ENCODE measurements at places on chromosomes 11 and 22.
A peak's percentile ranks its signal among the peaks of the same experiment; 100 is the strongest.

GRCh38 chr11:117538263-117539135 is 210.8 kb downstream of the CEP164 start:
- DNase-seq: no peak

DNA sequence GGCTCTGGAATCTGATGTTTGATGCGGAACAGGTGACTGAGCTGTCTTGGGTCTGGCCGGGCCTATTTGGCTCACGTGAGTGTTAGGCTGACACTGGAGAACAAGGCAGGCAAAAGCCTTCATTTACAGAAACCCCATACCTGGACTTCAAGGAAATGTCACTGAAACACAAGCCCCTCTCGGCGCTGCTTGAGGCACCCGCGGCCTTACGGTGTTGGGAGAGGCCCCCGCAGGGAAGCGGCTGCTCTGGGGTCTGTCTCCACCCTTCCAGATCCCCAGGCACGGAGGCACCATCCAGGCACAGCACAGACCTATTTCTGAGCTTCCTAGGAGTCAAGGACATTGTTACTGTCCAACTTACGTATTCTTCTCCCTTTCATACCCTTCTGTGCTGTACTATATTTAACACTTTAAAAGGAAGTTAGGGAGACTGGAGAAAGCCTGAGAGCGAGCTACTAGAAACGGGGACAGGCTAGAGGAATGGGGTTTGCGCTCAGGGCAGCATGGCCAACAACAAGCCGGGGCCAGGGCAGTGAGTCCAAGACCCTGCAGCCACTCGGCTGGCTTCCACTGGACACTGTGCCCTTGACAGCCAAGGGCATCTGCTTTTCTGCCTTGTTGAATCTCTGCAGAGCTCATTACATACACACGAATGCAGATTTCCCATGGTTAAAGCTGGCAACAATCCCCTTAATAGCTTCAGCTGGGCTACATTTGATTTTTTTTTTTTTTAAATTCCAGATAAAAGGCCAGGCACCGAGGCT is 23.8 kb downstream of the DRD4 start:
- DNase-seq: no peak

DNA sequence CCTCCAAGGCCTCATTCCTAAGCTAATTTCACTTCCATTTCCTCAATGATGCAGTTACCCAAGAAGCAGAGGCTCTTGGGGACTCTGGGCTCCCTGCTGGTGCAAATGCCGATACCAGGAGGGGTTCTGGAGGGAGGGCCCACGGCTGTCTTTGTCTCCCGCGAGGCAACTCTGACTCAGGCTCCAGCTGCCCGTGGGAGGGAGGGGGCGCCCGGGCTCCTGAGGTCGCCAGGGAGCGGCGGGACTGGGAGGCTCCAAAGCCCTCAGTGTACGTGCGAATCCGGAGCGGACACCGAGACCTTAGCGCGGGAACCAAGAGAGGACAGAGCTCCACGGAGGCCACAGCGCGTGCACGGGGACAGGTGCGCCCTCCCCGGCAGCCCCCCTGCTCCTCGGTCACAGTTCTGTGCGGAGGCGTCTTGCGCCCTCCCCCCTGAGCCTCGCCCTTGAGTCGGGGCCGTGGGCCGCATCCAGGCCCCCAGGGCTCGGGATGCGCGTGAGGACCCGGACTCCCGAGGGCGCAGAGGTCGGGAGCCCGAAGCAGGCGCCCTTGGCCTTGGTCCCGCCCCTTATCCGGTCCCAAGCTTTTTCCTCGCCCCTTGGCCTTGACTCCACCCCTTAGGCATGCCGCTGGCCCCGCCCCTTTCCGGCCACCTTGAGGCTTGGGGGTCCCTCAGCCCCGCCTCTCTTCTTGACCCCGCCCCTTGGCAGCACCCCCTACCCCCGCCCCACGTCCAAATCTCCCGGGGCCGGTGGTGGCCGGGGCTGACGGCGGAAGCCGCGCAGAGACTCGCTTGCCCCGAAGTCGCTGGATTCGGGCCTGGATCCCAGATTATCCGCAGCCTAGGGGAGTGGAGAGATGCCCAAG is 4.7 kb upstream of the SHISA8 start:
- DNase-seq: no peak

DNA sequence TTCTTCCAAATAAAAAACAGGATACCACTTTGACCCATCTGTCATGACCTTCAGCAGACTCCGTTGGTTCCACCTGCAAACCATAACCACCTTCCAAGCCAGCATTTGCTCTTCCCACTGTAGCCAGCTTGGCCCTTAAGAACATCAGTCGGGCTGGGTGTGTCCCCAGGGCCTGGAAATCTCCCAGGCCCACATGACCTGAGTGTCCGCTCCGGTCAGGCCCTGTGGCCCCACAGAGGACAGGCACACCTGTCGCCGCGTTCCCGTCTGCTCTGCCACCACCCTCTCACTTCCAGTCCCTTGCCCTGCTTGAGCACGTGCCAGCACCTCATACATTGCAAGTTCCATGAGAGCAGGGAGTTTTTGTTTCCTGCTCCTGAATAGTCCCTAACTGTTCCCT is 65.7 kb upstream of the PITPNB start:
- DNase-seq: no peak

DNA sequence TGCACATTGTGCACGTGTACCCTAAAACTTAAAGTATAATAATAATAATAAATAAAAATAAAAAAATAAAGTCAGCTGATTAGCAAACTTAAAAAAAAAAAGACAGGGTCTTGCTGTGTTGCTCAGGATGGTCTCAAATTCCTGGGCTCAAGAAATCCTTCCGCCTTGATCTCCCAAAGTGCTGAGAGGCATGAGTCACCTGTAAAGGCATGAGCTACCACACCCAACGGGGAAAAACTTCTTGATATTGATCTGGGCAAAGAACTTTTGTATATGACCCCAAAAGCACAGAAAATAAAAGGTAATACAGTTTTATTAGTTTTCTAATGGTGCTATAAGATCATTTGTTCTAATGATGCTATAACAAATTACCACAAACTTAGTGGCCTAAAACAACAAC is 46.1 kb downstream of the ENTHD1 start:
- DNase-seq: no peak

DNA sequence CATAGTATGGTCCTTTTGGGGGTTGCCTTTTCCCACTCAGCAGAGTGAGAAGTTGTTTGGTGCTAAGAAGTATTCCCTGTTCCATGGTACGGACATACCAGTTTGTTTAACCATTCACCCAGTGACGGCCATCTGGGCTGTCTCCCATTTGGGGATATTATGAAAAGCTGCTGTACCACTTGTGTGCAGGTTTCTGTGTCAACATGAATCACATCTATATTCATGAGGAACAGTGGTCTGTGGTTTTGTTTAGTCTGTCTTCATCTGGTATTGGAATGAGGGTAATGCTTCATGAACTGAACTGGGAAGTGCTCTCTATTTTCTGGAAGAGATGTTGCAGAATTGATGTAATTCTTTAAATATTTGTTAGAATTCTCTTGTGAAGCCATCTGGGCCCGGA is 89.5 kb downstream of the TRMU start:
- peak; percentile 99 for DNase-seq

DNA sequence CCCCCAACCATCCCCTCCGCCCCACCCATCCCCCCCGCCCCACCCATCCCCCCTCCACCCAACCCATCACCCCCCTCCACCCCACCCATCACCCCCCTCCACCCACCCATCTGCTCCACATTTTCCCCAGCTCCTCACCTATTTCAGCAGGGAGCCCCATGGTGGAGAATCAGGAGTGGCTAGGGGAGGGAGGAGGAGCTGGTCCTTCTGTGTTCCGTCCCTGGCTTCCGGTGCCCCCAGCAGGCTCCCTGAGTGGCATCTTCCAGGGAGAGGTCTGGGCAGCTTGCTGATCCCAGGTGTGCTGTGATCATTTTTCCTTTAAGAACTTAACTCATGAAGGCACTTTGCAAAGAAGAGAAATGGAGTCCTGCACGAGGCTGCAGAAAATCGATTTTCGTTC is 365.8 kb downstream of the TBC1D22A start:
- DNase-seq: no peak

DNA sequence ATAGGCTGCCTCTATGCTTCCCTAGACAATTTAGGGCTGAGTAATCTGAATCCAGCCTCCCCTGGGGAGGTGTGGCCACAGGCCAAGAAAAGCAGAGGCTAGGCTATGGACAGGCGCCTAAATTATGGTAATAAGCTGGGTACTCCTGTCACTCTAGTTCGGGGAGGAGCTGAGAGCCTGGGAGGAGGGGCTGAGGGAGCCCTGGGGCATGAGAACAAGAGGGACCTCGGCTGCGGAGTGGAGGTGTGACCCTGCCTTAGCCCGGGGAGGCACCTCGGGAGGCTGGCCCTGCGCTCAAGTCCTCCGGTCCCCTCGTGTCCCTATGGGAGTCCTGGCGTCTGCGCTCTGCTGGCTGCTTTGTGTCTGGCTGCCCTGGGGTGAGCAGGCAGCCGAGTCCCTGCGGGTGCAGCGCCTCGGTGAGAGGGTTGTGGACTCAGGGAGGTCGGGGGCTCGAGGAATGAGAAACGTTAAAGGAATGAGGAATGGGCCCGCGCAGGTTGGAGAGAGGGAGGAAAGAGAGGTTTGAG is at the start of gene OTOG:
TSS of gene OTOG (plus strand) at position 209 of the 527 bp plus-strand sequence. CDS start at position 323, 114 bp downstream.
- DNase-seq: no peak

DNA sequence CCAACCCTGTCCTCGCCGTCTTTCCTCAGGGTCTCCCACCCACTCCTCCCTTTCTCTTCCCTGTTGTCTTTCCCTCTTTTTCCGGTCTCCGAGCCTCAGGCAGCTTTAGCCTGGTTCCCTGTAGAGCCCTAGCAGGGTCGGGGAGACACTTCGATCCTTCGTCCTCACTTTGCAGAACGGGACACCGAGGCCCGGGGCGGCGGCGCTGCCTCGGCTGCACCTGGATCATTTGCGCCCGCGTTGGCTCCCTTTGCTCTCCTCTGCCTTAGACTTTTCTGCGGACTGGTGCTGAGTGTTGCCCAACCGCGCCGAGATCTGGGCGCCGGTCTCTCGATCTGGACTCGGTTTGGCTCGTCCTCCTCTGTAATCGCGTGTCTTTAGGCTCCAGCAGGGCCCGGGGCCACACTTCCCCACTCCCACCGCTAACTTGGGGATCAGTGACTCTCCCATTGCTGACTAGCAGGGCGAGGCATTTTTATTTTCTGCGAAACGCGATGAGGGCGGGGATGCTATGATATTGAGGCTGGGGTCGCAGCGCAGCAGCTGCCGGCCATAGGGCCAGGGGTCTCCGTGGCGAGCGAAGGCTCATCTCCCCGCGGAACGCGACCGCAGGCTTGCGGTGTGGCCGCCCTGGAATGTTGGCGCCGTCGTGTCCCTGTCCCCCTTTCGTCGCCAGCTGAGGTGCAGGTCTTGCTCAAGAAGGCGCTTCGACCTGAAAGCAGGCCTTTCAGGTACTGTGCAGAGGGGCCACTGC is 1.6 kb upstream of the E2F8 start:
- DNase-seq: no peak

DNA sequence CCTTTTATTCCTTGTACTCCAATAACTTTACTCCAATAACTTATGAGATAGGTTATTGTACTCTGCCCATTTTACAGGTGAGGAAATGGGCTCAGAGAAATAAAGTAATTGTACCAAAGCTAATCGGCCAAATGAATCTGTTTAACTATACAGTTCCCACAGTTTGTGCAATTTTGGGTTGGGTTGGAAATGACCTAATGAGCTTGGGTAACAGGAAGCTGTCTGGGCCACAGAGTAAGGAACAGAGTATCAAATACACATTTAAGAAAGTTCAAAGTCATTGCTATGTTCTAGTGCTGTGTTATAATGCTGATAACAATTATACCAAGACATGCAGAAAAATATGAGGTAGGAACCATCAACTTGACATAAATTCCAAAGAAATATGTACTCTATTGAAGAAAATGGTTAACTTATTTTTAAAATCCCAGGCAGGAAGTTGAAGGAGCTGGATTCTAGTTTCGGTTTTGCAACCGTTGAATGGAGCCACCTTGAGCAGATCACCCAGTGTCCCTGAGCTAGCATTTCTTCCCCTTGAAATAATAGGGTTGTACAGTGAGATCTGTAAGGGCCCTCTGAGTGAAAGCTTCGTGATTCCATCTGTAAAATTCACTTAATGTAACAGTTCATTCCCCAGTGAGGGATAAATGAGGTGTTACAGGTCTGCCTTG is 360.9 kb upstream of the NARS2 start:
- DNase-seq: no peak

GRCh38 chr22:49152127-49152938 is 675.3 kb downstream of the BRD1 start:
- no peak for DNase-seq

- DNase-seq: no peak
These were observed 5.6 kb downstream of the NRGN start for GRCh38 chr11:124745270-124745834.

GRCh38 chr11:223884-224283 is 12.3 kb downstream of the SIRT3 start:
- DNase-seq: no peak

GRCh38 chr11:8206251-8207079 is 37.6 kb upstream of the RIC3 start:
- peak; percentile 20 for DNase-seq

- no peak for DNase-seq
These were observed 14.4 kb upstream of the KLHL35 start for GRCh38 chr11:75447415-75447814.

DNA sequence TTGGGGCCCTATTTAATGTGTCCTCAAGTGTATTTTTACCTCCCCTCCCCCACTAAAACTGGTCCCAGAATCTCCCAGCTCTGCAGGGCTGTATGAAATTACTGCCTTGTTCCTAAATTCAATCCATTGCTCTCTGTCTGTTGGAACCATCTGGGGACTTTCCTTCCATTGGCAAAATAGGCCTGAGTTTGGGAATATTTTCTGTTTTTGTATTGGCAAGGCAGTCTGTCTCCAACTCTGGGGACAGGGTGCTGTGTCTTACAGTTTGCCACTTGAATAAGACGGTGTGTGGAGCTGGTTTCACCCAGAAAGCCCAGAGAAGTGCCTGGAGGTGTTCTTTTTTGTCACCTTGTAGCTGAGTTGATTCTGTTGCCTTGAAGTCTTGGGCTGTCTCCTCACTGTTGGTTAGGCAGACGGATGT is 1.3 kb downstream of the PACS1 start:
- no peak for DNase-seq

GRCh38 chr11:16856022-16856471 is 117.6 kb downstream of the C11orf58 start:
- no peak for DNase-seq

DNA sequence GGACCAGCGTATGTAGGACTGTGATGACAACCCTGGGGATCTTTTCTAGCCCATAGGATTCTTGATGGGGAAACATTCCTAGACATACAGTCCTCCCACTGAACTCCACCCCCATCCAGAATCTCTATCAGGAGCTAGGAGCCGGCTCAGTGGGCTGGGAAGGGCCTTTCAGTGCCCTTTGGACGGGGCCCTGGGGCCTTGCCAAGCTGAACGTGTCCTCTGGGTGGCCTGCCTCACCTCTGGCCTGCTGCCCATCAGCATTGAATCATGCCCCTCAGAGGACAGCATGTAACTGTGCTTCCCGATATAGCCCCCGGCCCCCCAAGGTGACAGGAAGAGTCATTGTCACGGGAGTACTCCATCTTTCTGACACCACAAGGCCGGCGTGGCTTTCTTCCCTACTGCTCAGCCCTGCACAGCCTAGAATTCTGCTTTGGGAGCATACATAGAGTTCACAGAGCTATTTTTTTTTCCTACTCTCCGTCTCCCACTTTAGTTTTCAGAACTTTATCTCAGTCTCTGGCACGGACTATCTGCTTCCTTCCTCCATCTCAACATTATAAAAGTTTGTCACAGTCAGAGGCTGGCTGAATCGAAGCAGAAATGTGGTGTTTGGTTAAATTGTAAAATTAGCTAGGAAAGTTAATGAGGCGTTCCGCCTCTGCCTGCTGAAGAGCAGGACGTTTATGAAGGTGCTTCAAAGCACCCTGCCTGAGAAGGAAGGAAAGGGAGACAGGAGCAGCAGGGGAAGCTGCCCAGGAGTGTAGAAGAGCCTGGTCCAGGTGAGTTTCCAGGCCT is 111.9 kb downstream of the ZBTB16 start:
- DNase-seq: no peak

GRCh38 chr11:66529655-66530054 is 16.2 kb downstream of the ZDHHC24 start:
- DNase-seq: no peak

All from astrocyte (in vitro differentiated cells and primary cell).